ENCODE measurements at places on chromosomes 6 and 20.
A peak's percentile ranks its signal among the peaks of the same experiment; 100 is the strongest.

- no peak for DNase-seq
Measured at GRCh38 chr6:166907871-166908806, 48.2 kb downstream of the RNASET2 start.

DNA sequence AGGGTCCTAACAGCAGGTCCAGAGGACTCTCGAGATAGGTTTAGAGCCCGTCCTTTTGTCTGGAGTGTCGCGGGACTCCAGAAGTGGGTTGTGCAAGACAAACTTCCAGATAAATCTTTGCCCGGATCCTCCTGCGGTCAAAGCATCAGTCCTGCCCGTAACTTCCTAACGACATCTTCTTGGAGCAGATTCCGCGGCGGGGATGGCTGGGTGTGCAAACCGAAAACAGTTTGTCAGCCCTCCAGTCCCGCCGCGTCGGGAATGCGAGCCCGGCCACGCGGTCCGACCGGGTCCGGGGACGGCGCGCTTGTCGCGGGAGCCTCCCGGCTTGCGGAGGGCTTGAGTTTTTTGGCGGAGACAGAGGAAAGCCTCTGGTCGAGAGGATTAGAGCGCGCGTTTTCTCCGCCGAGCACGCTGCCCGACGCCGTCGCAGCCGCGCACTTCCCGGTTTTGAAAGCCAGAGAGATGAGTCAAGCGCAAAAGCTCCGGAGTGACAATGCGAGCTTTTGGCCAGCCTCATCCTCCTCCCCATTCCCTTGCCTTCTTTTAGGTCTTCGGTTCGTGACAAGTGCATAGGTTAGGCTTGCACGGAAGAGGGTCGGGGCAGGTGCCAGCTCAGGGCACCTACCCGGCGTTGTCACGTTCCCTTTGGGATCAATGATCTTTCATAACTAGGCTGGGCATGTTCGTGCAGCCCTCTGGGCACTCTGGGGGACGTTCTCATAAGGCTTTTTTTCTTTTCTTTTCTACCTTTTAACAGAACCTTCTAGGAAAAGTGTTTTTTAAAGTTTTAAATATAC lies 91.3 kb upstream of the PRDM1 start:
- DNase-seq = peak; percentile 91

DNA sequence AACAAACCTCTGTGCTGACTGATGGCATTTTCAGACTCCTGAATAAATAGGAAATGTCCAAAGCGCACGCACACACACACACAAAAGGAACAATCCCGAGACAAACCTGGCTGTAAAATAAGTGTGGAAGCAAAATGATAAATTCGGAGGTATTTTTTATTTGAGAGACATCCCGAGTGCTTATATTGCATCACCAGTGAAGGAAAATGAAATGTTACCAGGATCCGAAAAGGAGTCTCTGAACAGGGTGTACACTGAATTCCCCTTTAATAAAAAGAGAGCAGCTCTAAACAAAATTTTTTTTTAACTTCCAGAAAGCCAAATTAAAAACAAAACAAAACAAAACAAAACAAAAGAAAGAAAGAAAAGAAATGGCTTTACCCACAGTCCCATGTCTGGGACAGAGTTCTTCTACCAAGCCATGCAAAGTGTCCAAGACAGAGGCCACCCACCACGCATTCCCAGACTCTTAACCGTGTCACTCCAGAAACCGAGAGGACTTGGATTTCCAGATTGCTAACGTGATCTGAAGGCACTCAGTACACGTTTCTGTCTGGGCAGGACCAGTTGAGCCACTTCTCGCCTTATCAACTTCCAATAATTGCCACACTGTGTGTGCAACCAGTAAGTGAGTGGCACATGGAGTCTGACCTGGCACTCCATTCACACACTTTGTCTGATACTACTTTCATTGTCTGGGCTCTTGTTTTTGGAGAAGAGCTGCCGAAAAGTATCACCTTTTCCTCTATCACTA lies 817 bp downstream of the ME1 start:
- DNase-seq = peak; percentile 54

DNA sequence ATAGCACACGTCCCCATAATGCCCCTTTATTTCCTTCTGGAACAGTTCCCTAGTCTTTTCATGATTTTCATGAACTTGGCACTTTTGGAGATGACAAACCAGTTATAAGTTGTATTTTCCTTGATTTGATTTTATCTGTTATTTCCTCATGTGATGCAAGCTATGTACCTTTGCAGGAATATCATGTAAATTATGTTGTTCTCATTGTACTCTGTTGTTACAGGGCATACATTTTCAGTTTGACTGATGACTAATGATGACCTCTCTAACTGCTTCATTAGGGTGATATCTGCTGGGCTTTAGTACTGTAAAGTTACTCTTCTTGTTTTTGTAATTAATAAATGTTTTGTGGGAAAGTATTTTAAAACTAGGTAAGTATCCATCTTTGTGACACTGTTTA lies 147.3 kb downstream of the ZFAND3 start:
- DNase-seq = no peak

GRCh38 chr6:107712665-107713551 lies 111.2 kb downstream of the SCML4 start:
- DNase-seq = peak; percentile 57

GRCh38 chr20:4563031-4563430 lies 158.7 kb upstream of the PRND start:
- DNase-seq = no peak

DNA sequence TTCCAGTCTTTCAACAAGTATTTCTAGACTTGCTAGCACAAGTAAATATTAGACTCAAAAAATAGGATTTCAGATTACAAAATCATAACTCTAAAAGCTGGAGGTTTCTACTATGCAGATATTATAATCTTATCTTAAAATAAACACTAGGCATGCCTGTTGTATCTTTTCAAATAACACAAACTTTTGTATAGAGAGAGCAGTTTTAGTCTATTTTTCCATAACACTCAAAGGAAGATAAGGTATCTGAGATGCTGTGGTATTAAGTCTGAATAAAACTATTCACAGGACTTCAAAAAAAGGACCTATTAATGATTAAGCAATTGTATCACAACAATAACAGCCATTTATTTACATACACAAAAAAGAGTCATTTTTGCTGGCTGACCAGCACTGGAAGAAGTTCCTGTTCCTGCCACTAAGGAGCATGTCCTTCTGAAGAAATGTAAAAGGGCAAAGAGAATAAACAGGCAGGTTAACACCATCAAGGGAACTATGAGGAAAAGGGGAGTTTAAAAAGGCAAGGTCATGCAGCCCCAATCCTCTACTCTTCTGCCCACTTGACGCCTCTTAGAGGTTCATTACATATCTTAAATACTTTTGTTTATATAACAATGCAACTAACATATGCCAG lies 39.4 kb downstream of the REPS1 start:
- no peak for DNase-seq

GRCh38 chr6:157268835-157269234 lies 54.5 kb downstream of the TMEM242 start:
- no peak for DNase-seq

- peak; percentile 7 for DNase-seq
Measured at GRCh38 chr6:153312634-153313033, 181.6 kb upstream of the RGS17 start.

- no peak for DNase-seq
Measured at GRCh38 chr6:99002831-99003230, 55.1 kb upstream of the FBXL4 start.

DNA sequence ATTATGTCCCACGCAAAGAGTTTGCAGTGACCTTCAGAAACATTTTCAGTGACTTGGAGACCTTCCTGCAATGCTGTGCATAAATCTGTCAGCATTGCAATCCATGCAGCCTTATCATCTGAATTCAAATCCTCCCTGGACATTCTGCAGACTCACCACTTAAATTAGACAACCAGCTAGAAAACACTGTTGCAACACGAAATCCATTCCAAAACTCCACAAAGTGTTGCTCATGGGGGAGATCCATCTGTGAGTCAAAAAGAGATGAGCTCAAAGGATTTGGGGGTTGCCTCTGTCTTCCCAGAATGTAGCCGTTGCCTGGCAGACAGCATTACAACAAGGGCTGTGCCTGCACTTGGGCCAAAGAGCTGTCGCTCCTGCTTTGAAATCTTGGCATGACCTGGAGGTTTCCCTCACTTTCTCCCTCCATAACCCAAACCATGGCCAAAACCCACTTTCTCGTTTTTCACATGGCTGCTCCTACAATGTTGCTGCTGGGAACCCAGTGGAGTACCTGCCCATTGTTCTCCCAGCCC lies 163.5 kb upstream of the CDYL start:
- no peak for DNase-seq

DNA sequence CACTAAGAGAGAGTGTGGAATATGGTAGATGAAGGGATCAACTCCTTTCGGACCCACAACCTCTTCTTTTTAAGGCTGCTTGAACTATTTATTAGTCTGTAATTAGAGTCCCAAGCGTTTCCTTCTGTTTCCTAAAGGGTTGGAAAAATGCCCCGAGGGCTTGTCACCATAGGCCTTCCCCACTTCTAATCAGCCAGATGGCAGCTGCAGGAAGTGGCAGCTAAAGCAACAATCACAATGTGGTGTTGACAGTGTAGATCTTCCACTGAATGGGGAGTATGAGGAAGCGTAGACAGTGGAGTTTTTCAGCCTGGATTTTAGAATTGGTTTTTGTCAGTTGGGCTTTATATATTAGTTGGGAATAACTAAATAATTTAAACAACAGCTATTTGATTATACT lies 40.6 kb downstream of the SLC35D3 start:
- DNase-seq = peak; percentile 39
